ENCODE measurements at places on chromosomes 2 and 18.

DNA sequence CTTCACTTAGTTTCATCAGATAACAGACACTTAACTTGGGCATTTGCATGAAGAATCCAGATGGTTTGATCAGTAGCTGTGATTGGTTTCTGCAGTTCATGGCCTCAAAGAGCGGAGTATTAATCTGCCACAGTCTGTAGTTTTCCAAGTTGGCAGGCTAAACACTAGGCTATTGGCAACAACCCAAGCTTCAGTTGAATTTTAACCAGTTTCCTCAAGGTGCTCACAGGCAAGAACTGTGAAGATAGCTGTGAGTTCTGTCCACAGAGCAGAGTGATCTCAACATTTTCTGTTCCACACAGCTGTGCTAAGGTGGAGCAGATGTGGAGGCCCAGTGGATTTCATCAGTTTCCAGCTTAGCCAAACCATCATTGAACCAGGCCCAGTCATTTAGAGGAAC, 469.5 kb upstream of the LINC00305 start:
- no peak for DNase-seq

- no peak for DNase-seq
Measured at GRCh38 chr2:158529379-158530259, 72.9 kb downstream of the PKP4 start.

DNA sequence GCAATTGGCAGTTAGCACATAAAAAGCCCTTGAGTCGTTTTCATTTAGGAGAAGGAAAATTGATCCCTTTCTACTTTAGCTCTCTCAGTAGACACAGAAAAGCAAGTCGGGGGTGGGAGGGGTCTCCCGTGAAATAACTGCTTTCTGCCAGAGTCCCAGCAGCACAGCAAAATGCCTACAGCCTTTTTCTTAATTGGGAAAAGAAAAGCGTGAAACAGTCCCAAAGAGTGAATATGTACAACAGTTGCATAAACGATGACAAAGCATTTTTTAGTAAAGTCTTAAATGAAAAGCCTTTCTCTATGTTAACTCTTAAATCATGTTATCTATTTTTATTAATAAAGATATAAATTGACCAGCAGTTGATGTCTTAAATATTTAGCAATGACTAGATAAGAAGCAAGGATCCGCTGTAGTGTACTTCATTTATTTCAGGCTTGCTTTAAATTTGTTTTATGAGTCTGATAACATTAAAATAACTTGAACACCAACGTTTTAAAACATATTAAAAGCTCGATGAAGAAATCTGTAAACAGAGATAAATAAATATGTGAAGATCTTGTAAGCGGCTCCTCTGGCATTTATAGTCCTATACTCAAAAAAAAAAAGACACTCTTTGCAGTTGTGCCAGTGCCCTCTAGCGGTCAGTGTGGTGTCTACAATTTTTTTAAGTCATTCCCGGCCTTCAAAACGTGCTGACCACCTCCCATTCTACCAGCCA, 42.3 kb upstream of the ATIC start:
- DNase-seq, result peak; percentile 31

GRCh38 chr2:198106621-198107385, 302.4 kb downstream of the PLCL1 start:
- DNase-seq, result no peak

GRCh38 chr2:177355874-177356273, 36.7 kb upstream of the AGPS start:
- DNase-seq, result no peak

GRCh38 chr2:84942964-84943421, 28.0 kb upstream of the KCMF1 start:
- no peak for DNase-seq

GRCh38 chr18:9091066-9091476, 11.4 kb upstream of the NDUFV2 start:
- DNase-seq, result peak; percentile 11

- no peak for DNase-seq
Measured at GRCh38 chr2:10123281-10123680, 742 bp downstream of the RRM2 start.

DNA sequence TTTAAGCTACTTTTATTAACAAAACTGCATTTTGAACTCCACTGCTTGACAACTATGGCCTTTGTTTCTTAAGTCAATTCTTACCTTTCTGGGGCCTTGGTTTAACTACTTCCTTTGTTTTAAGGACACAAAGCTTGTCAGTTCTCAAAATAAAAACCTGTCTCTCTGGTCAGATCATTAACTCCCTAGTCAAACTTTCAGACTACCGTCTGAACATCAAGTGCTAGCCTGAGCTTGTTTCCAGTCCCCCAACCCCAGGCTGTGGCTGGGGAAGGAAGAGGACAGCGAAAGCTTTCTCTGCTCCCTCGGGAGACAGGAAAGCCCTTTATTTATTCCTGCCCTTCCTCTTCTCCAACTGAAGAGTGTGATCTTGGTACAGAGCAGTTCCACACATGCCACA, 1.7 kb downstream of the SH3YL1 start:
- DNase-seq, result no peak

DNA sequence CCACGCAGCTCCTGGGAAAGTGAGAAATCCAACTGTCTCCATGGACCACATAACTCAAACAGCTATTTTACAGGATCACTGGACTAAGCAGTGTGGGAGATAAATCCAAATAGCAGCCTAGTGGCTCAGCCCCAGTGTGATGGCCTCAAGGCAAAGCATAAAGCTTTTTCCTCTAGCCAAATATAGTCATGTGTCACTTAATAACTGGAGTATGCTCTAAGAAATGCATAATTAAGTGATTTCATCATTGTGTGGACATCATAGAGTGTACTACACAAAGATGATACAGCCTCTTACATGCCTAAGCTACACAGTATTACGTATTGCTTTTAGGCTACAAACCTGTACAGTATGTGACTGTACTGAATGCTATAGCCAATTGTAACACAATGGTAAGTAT, 31.8 kb upstream of the ST8SIA3 start:
- no peak for DNase-seq

DNA sequence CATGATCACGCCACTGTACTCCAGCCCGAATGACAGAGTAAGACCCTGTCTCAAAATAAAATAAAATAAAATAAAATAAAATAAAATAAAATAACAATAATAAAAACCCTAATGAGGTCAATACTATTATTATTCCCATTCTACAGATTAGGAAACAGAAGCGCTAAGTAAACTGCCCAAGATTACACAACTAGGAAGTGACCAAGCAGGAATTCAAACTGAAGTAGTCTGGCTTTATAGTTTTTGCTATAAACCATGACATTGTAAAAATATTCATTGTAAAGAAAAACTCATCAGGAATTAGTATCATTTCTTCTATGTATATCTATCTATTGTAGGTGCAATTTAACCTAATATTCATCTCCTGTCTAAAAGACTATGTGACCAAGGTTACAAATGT, 1.2 kb downstream of the PLEKHM3 start:
- no peak for DNase-seq

DNA sequence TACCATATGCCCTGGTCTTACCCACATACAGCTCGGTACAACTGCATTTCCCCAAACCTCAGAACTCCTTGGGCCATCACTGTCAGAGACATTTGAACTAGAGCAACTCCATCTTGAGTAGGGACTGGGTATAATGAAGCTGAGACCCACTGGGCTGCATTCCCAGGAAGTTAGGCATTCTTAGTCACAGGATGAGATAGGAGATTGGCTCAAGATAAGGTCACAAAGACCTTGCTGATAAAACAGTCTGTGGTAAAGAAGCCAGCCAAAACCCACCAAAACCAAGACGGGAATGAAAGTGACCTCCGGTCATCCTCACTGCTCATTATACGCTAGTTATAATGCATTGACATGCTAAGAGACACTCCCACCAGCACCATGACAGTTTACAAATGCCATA, 131.3 kb downstream of the PIK3C3 start:
- no peak for DNase-seq

- DNase-seq, result no peak
Measured at GRCh38 chr2:17135619-17136018, 382.6 kb downstream of the RAD51AP2 start.

DNA sequence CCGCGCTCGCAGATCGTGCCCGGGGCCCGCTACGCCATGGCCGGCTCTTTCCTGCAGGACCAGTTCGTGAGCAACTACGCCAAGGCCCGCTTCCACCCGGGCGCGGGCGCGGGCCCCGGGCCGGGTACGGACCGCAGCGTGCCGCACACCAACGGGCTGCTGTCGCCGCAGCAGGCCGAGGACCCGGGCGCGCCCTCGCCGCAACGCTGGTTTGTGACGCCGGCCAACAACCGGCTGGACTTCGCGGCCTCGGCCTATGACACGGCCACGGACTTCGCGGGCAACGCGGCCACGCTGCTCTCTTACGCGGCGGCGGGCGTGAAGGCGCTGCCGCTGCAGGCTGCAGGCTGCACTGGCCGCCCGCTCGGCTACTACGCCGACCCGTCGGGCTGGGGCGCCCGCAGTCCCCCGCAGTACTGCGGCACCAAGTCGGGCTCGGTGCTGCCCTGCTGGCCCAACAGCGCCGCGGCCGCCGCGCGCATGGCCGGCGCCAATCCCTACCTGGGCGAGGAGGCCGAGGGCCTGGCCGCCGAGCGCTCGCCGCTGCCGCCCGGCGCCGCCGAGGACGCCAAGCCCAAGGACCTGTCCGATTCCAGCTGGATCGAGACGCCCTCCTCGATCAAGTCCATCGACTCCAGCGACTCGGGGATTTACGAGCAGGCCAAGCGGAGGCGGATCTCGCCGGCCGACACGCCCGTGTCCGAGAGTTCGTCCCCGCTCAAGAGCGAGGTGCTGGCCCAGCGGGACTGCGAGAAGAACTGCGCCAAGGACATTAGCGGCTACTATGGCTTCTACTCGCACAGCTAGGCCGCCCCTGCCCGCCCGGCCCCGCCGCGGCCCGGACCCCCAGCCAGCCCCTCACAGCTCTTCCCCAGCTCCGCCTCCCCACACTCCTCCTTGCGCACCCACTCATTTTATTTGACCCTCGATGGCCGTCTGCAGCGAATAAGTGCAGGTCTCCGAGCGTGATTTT, 7.6 kb downstream of the TBR1 start:
- no peak for DNase-seq

- no peak for DNase-seq
Measured at GRCh38 chr2:122706757-122707223, 951.3 kb downstream of the TSN start.

GRCh38 chr2:144331674-144332355, 188.1 kb downstream of the ZEB2 start:
- no peak for DNase-seq

DNA sequence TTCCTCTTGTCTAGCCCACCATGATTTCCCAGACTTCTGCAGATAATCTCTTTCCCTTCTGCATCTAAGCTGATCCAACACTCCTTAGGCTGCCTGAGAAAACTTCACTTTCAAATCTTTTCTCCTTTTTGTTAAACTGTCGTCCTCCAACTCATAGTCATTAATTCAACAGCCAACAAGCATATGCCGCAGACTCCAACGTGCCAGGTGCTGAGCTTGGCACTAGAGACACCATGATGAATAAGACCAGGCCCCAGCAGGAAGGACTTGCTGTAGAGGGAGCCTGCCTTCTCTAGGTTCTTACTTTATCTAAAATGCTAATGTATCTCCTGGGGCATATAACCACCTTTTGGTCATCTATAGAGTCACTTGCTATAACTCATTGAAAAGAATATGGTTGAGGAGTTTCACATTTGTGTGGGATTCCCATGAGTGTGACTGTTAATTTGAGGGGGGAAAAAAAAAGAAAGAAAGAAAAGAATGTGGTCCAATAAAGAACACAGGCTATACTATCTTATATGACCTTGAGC, 51.0 kb downstream of the ANKRD44 start:
- DNase-seq, result no peak

- no peak for DNase-seq
Measured at GRCh38 chr2:225582355-225583116, 183.0 kb downstream of the NYAP2 start.

- no peak for DNase-seq
Measured at GRCh38 chr2:229104974-229105387, 166.1 kb downstream of the PID1 start.

GRCh38 chr2:10834068-10834655, 21.6 kb upstream of the PDIA6 start:
- DNase-seq, result no peak

DNA sequence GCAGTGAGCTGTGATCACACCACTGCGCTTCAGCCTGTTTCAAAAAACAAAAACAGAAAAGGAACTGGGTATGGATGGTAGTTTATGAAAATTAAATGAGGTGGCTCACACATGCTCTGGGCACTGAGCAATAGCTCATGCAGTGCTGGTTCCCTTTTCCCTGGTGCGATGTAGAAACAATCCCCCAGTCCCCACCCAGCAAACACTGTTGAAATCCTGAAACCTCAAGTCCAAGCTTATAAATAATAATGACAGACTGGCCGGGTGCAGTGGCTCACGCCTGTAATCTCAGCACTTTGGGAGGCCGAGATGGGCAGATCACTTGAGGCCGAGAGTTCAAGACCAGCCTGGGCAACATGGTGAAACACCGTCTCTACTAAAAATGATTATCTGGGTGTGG, 55.4 kb upstream of the SMAD2 start:
- DNase-seq, result no peak

Data from stimulated activated CD8-positive, alpha-beta memory T cell treated with anti-CD3 and anti-CD28 coated beads, Interleukin-2, amount 100 ng/mL, for 1 hour (primary cell).